ENCODE measurements at places on chromosomes 6 and 20. TPM values are rescaled to one million over a fixed set of nuclear protein-coding genes. Genes with fewer than 3 reads are reported as not detected.

MDFI gene
- total RNA-seq: 62.6 TPM

DNA sequence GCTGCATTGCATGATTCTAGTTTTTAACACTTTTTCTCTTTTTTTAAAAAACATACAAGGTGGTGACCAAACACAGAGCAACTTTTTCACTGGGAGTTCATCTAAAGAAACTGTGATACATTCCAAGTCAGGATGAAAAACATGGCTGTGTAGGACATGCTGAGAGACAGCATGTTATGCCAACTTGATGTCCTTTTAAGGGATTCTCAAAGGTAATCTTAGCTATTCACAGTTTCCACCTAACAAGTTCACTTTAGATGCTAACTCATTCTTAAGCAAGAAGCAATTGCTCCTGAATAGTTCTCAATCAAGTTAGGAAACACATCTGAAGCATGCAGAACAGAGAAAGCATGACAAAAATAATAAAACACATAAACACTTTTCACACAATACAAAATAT is 3.3 kb downstream of the ASCC3 start:
- no peaks in the 10 kb centered on the region for H3K27me3 ChIP-seq
- peaks cover 65% of the 10 kb centered on the region for H3K4me1 ChIP-seq
- no peak overlapping the region for H3K27ac ChIP-seq
- H3K4me3 ChIP-seq: no peak overlapping the region
- DNase-seq: no peak

CST2 gene
- total RNA-seq: not detected

DNA sequence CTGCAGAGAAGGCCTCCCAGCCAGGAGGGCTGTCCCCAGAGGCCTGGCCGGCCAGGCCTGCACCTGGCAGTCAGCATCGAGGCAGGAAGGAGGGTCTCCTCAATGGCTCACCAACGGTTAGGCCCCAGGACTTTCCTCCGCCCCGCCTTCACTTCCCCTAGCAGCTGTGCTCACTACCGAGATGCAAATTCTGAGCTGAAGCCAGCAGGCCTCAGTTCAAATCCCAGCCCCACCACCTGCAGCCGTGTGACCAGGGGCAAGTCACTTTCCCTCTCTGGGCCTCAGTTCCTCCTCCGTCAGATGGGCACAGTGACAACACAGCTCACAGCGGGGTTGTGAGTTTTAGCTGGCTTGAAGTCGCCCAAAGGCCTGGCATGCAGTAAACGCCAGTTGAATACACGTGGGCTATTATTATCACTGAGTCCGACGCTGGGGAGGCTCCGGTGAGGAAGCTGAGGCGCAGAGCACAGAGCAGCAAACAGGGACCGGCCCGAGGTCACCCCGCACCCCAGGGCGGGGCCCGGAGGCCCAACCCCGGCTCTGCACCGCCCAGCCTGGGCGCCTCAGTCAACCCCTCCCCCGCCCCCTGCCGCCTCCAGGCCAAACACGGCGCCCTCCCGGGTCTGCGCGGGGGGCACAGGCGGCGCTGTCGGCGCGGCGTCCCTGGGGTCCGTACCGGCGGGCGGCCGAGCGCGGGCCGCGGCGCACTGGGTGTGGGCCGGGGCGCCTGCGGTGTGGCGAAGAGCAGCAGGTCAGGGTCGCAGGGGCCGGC is 671 bp downstream of the E2F1 start:
- H3K4me1 ChIP-seq: peaks cover 34% of the 10 kb centered on the region
- no peak for DNase-seq
- H3K4me3 ChIP-seq: peak overlapping the region; percentile 64
- H3K36me3 ChIP-seq: no peaks in the 10 kb centered on the region
- H3K27me3 ChIP-seq: no peaks in the 10 kb centered on the region
- H3K27ac ChIP-seq: peak overlapping the region; percentile 45

- H3K27me3 ChIP-seq: peaks cover 35% of the 10 kb centered on the region
- H3K27ac ChIP-seq: no peak overlapping the region
- DNase-seq: no peak
- no peak overlapping the region for H3K4me3 ChIP-seq
These were observed 291.8 kb downstream of the LRFN2 start for GRCh38 chr6:40295251-40295950.

- peaks cover 7% of the 10 kb centered on the region for H3K4me1 ChIP-seq
- no peak overlapping the region for H3K4me3 ChIP-seq
- no peaks in the 10 kb centered on the region for H3K27me3 ChIP-seq
- H3K27ac ChIP-seq: no peak overlapping the region
- DNase-seq: no peak
These were observed 24.8 kb downstream of the C6orf62 start for GRCh38 chr6:24694198-24694597.

DNA sequence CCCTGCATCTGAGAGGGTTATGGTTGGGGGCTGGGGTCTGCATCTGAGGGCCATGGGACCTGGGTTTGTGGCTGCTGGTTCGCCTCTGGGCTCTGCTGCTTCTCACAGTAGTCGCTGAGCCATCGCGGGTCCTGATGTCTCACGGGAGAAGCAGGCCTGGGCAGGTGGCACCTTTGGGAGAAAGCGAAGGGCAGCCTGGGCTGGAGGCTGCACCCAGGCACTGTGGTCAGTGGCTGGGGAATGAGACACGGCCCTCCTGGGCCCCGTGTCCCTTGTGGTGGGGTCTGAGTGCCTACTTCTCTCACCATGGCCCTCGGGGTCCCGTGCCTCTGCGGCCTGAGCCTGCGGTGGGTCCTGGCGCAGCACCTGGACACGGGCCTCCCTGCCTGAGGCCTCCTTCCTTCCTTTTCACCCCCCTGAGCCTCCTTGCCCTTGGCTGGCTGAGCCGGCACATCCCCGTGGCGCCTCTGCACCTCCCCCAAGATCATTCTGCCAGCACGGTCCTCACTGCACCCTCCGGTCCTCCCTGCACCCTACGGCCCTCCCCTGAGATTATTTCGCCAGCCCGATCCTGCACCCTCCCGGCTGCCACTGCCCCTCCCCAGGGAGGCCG is 206.0 kb downstream of the ERMARD start:
- H3K27ac ChIP-seq: no peak overlapping the region
- peaks cover 3% of the 10 kb centered on the region for H3K4me1 ChIP-seq
- H3K36me3 ChIP-seq: no peaks in the 10 kb centered on the region
- H3K27me3 ChIP-seq: peaks cover 17% of the 10 kb centered on the region
- H3K4me3 ChIP-seq: no peak overlapping the region

ZNF391 gene
- total RNA-seq: 4.1 TPM

DNA sequence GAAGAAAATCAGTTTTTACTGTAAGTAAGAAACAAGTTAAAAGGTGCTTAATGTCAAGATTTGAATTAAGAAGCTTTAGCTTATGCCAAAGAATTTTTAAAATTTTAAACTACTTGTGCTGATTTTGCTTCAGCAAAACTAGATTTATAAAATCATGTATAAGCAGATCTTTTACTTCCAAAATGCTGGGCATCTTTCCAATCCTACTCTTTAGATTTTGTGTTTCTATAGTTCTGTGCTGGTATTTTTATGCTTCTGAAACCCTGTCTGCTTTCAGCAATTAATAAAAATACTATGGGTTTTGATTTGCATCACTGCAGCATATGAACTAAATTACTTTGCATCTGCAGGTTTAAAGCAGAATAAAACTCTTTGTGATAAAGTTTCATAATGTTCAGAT is 238.6 kb upstream of the RNF217 start:
- no peak for DNase-seq
- no peak overlapping the region for H3K4me3 ChIP-seq
- peaks cover 2% of the 10 kb centered on the region for H3K36me3 ChIP-seq
- no peaks in the 10 kb centered on the region for H3K27me3 ChIP-seq
- no peak overlapping the region for H3K27ac ChIP-seq

- no peak overlapping the region for H3K27ac ChIP-seq
- no peak overlapping the region for H3K4me3 ChIP-seq
- peaks cover 2% of the 10 kb centered on the region for H3K36me3 ChIP-seq
These were observed 14.1 kb downstream of the CDYL start for GRCh38 chr6:4790158-4790899.

All from chondrocyte (in vitro differentiated cells).